ENCODE measurements at places on chromosomes 5 and 9.

- DNase-seq: peak; percentile 24
Measured at GRCh38 chr5:128905568-128906110, 59.6 kb upstream of the SLC27A6 start.

DNA sequence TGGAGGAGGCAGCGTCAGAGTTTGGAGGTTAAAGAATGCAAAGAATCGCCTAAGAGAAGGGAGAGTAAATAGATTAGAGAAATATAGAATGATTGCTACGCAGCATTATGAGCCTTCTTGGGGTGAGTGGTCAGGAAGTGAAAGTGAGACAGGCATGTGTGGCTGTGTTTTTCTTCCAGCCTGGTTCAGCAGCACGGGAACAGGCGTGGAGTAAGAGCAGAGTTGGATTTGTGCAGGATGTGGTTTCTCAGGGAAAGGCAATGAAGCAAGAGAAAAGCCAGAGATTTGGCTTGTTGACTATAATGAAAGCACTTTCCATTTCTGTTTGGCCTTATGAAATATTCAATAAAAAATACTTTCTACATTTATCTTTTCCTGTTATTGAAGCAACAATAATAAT, 34.3 kb upstream of the FRMD3 start:
- peak; percentile 93 for DNase-seq

- DNase-seq: no peak
Measured at GRCh38 chr5:90476391-90476790, 1.7 kb downstream of the POLR3G start.

- DNase-seq: no peak
Measured at GRCh38 chr5:139453683-139454567, 8.6 kb downstream of the ECSCR start.

GRCh38 chr5:111742177-111742994, 14.6 kb downstream of the NREP start:
- DNase-seq: no peak
